Activated CD8-positive, alpha-beta memory T cell treated with anti-CD3 and anti-CD28 coated beads for 24 hours (primary cell): ENCODE measurements at places on chromosomes 5 and 9.

DNA sequence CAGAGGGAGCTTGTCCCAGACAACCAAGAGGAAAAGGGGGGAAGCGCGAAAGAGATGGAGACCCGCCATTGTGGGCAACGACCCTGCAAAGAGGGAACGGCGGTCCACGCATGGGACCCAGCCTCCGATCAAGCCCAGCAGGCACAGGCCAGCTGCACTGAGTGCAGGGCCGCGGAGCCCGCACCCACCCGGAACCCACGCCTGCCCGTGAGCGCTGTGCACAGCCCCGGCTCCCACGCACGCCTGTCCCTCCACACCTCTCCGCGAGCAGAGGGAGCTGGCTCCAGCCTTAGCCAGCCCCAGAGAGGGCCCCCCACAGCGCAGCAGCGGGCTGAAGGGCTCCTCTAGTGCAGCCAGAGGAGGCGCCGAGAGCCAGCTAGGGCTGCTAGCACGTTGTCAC, 416.5 kb downstream of the DMRTA1 start:
- DNase-seq: no peak

GRCh38 chr5:150757087-150757649, 1.6 kb downstream of the DCTN4 start:
- no peak for DNase-seq

GRCh38 chr9:115439641-115440040, 321.7 kb upstream of the TNC start:
- DNase-seq: no peak

GRCh38 chr5:149410721-149411432, 31.8 kb upstream of the IL17B start:
- DNase-seq: no peak

GRCh38 chr9:97763874-97764273, 66.7 kb upstream of the XPA start:
- DNase-seq: no peak

- DNase-seq: no peak
Measured at GRCh38 chr5:76371960-76372322, 31.1 kb upstream of the IQGAP2 start.

GRCh38 chr5:128674837-128675446, 136.9 kb upstream of the FBN2 start:
- no peak for DNase-seq

DNA sequence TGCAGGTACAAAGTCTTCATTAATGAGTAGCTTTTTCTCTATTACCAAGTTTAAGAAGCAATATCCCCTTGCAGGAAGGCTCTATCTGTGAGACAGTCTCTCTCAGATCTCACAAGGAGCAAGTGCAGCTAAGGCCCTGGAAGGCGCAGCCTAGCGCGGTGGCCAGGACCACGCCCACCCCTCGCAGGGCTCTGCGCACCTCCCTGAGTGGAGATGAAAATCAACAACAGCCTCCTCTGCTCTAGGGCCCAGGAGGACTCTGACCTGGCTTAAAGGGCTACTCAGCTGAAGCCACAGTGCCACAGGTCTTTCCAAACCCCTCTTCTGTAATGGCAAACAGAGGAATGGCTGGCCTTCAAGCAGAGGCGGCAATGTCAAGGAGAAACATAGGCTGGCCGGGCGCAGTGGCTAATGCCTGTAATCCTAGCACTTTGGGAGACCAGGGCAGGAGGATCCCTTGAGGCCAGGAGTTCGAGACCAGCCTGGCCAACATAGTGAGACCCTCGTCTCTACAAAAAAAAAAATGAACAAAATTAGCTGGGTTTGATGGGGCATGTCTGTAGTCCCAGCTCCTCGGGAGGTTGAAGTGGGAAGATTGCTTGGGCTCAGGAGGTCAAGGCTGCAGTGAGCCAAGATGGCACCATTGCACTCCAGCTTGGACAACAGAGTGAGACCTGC, 11.9 kb downstream of the SEC16A start:
- DNase-seq: no peak

GRCh38 chr9:105280691-105281090, 36.2 kb downstream of the SLC44A1 start:
- DNase-seq: no peak

DNA sequence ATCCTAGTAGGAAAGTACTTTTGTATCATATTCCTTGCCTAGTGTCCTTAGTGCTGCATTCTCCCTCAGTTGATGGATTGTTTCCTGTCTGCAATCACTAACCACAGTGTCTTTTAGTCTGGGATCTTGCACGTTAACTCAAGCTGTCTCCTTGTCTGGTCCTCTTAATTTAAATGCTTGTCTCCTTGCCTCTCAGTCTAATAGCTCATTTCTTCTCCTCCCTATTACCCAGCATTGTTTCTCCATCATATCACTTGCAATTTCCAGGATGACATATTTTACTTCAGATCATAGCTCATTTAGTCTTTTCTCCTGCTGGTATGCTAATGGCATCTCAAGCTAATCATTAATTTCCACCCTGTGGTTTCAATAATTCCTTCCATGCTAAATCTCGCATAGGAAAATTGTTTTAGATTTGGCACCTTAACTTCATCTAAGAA, 2052.0 kb upstream of the C9orf72 start:
- DNase-seq: no peak

DNA sequence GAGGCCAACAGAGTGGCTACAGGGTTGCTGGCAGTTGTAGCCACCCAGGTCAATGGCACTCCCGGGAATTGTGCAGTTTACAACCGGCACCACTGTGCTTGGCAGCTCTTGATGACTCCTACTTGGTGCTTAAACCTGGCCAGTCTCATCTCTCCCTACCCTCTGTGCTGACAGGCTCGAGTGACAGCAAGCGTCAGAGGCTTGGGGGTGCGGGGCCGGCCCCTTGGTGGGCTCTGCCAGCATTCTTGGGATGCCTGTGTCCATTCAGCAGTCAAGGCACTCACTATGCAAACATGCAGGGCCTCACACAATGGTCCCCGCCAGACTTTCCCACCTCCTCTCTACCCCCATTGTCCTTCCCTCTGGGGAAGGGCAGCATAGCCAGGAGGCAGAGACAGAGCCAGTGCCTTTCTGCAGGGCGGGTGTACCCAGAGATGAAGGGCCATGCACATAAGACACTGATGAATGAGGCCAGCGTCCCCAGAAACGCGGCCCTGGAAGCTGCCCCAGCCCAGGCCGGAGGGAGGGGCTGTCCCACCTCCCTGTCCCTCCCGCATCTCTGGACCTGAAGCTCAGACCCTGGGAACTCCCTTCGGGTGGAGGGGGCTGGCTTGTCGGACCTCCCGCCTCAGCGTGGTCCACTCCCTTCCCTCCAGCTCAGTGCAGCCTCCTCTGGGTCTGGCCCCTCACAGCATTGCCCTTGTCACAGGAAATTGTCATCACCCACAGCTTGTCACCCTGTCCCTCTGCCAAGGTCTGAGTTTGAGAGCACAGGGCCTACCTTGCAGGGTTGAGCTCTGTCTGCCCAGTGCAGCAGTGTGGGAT, 26.4 kb upstream of the NOTCH1 start:
- DNase-seq: no peak

DNA sequence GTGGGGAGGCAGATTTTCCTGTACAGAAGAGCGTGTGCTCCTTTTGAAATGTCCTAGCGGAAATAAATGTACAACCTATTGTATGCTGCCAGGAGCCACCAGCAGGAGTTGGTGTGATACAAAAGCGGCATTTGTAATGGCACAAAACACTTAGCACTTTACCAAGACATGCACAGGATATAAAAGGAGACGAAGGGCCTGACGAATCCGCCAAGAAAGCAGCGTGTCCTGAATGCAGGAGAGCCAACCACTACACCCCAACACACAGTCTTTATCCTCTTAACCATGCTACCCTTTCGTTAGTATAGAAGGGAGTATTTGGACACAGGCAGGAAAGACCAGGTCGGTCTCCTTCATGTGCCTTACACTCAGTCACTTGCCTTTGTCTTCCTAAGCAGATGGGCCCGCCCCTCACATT, 218.1 kb downstream of the TRIM32 start:
- no peak for DNase-seq

- no peak for DNase-seq
Measured at GRCh38 chr5:174724484-174725260, at the start of gene MSX2. Gene MSX2 (plus strand): TSS chr5:174724582. CDS start chr5:174724660, 78 bp downstream.

DNA sequence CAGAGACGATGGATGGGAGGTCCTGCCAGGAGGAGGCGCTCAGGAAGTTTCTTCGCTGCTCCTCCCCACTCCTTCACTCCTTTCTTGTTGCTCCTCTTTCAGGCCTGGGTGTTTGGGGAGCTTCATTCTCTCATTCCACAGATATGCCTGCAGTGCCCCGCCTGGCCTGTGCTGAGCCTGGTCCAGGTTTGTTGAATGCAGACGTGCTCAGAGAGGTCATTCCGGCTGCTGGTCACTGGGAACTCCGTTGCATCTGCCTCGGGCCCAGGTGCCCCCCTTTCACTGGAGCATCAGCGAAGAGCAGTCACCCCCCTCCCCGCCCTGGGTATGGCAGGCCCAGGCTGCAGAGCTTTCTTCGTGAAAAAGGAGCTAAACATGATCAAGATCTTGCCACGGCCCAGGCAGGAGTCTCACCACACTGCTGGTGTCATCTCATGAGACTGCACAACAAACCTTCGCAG, 15.5 kb downstream of the SURF6 start:
- DNase-seq: no peak

DNA sequence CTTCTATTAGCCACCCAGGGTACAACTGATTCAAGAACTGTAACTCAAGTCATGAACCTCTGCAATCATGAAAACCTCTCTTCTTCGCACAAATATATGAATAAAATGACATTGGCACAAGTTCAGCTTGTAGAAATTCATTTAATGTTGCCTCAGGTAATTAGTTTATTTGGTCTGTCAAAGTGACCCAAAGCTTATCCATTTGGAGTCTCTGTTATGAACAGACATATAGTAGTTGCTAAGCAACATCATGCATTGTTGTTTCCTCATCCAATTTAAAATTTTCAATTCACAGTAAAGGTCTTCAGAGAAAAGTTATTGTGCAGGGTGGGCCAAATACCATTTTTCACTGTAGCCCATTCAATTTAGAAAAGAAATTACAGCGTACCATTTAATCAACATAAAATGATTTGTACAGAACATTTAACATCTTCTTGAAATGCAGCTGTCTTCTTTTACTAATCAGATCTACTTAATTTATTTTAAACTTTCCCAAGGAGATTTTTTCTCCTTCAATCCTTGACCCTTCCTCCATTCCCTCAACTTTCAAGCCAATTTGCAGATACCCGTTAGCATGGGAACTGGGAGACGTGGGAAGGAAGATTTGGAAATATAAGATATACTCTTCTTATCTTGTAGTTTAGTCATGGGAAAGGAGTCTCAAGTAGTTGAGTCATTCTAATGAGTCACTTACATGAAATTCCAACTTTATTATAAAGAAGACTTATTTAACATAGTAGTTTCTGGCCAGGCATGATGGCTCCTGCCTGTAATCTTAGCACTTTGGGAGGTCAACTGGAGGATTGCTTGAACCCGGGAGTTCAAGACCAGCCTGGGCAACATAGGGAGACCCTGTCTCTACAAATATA, 231.3 kb downstream of the ATPSCKMT start:
- no peak for DNase-seq

- DNase-seq: no peak
Measured at GRCh38 chr9:81666123-81666522, 23.2 kb downstream of the TLE1 start.

- DNase-seq: no peak
Measured at GRCh38 chr5:158773161-158773560, 326.6 kb downstream of the EBF1 start.

- no peak for DNase-seq
Measured at GRCh38 chr9:79362100-79363081, 209.4 kb upstream of the TLE4 start.

DNA sequence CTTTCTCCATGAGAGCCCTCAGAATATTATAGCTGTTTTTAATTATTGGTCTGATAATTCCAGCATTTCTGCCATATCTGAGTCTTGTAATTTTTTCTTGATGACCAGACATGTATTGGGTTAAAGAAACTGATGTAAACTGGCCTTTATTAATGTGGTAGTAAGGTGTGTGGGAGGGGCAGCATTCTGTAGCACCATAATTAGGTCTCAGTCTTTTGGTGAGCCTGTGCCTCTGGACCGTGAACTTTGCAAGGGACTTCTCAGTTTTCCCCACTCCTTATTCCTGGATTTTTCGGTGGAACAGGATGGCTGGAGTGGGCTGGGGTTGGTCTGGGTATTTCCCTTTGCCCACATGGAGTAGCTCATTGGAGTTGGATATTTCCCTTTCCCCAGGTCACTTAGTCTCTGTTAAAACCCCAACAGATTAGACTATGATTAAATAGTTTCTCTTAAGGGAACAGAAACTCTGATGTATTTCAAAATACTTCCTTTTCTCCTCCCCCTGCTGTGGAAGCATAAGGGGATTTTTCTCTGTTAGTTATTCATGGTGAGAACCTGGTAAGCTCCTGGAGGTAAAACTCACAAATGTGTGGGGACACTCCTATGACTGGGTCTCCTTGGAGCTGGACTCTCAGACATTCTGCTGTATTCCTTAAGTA, 52.4 kb downstream of the FSD1L start:
- DNase-seq: no peak

GRCh38 chr9:108512426-108513173, 343.2 kb downstream of the ACTL7B start:
- no peak for DNase-seq

DNA sequence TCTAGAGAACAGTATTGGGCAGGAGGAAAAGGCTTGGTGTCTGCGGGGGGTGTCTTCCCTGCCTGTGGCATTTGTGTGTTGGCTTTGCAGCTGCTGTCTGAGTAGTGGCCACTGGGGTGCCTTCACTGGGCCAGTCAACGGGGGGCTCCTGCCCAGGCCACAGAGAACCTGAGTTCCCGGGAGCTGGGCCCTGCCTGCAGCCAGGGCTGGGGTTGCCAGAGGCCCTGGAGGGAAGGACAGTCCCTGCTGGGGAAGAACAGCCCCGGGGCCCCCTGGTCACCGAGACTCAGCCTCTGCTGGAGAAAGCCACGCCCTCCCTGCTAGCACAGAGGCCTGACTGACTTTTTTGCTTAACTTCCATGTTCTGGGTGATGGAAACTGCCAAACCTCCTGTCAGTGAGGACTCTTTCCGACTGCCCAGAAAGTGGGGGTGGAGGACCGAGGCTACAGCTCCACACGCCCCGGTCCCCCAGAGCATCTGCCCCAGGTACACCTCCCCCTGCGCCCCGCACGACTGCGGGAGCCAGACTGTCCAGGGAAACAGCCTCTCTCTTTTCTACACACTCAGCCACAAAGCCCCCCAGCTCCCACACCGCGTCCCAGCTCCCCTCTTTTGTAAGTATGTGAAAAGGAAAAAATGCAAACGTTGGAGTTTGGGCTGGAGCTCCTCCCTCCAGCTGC, 133.4 kb downstream of the DAB2IP start:
- no peak for DNase-seq

- DNase-seq: no peak
Measured at GRCh38 chr5:144465441-144465840, 294.8 kb downstream of the KCTD16 start.

DNA sequence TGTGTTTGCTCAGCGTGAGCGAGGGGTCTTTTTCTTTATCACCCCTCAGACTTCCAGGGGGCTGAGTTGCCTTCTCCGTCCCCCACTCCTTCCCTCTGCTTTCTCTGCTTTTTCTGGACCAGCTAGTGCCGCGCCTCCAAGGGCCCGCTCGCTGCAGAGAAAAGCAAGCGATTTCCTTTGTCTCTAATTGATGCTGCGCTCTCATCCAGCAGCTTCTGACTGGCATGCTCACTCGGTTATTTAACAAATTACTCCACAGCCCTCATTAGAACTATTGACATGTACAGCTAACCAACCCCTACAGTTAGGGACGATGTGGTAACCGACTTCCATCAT, 288.0 kb downstream of the ELAVL2 start:
- DNase-seq: no peak

GRCh38 chr9:98226957-98227356, 28.5 kb downstream of the TBC1D2 start:
- no peak for DNase-seq
